ENCODE measurements at places on chromosomes 5 and 9.

GRCh38 chr5:105145152-105145551 is 1582.6 kb upstream of the NUDT12 start:
- no peak for DNase-seq

- no peak for DNase-seq
Observed at GRCh38 chr5:132662925-132663770, 5.2 kb downstream of the IL13 start.

DNA sequence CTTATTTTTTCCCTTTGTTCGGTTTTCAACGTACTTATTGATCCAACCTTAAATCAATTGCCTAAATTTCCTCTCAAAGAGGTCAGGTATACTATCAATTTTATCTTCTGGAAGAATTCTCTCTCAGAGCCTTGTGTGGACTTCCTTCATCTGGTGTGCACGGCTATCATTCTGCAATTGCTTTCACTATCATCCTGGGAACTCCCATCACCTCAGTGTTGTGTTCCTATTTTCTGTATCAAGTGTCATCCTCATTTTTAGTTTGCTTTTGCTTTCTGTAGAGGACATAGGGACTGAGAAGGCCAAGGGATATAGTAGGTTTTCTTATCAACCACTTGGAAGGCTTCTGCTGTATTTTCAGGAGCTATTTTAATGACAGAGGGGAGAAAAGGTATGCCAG is 11.3 kb downstream of the STOM start:
- no peak for DNase-seq

DNA sequence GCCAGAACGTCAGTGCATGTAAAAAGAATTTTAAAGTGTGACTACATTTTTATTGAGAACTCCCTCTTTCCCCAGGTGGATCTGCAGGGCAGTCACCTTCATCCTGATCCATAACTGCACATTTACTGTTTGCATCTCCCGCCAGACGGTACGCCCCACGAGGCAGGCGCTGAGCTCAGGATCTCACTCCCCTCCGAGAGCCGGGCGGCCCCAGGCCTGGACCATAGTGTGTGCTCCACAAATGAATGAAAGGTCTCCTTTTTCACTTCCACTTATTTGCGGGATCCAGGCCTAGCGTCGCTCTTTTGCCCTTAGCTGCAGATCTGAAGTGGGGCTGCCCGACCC is 378 bp downstream of the DROSHA start:
- DNase-seq = no peak

- no peak for DNase-seq
Observed at GRCh38 chr9:87620731-87621322, 105.1 kb upstream of the CTSL start.

- DNase-seq = no peak
Observed at GRCh38 chr5:166625210-166625865, 1666.1 kb upstream of the WWC1 start.

DNA sequence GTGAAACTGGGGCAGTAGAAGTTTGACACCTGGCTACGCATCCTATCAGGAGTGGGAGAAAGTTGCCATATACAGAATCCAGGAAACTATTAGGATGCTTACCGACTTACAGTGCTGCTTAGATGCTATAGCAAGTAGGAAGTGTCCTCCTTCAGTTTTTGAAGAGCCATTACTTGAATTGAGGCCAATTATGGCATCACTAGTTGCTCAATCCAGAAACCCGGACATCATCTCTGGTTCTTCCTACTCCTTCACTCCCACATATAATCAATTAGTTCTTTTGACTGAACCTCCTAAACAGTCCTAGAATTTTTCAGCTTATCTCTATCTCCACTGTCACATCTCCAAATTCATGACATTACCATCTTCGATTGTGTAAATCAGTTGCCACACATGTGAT is 41.8 kb upstream of the UGCG start:
- no peak for DNase-seq
